ENCODE measurements at places on chromosomes 5 and 9.

GRCh38 chr5:55823151-55823796 lies 27.9 kb upstream of the IL31RA start:
- DNase-seq = no peak

GRCh38 chr9:81596679-81597418 lies 92.5 kb downstream of the TLE1 start:
- no peak for DNase-seq

DNA sequence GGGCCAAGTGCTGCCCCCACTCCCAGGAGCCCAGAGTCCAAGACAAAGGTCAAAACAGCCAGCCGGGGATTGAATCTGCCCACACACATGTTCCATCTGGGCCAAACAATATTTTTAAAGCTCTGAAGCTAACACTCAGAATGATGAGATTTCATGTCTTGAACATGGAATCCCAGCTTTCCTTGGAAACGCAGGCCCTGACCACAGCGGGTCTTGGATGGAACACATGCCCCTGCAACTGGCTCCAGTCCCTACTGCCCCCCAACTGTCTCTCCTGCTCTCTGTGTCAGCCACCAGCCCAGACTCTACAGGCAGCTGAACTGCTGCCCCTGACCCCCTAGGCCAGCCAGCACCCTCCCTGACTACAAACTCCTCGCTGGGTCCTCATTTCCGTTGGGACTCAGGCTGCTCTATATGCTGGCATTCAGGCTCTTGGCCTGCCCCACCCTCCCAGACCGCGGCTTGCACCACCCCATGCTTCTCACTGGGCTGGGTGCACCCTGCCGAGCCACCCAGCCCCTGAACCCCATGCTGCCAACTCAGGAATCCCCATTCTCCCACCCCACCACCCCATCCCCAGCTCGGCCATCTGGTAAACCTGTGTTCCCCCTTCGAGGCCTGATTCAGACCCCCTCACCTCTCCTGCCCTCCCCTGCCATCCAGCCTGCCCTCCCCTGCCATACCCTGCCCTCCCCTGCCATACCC lies 71.7 kb downstream of the ADAMTS2 start:
- no peak for DNase-seq

- no peak for DNase-seq
Observed at GRCh38 chr5:134913795-134914194, 8.9 kb downstream of the PCBD2 start.

- no peak for DNase-seq
Observed at GRCh38 chr9:135069558-135070197, 17.8 kb upstream of the OLFM1 start.

- DNase-seq = no peak
Observed at GRCh38 chr9:116627433-116627832, 59.7 kb upstream of the TRIM32 start.

DNA sequence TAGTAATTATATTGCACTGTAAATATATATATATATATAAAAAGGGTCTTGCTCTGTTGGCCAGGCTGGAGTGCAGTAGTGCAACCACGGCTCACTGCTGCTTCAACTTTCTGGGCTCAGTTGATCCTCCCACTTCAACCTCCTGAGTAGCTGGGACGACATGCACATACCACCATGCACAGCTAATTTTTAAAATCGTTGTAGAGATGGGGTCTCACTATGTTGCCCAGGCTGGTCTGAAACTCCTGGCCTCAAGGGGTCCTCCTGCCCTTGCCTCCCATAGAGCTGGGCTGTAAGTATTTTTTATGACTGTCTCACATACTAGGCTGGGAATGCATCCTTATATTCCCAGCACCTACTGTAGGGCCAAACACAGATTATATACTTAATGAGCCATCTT lies 11.9 kb downstream of the PSMD5 start:
- DNase-seq = no peak

- no peak for DNase-seq
Observed at GRCh38 chr9:97773723-97774122, 76.6 kb upstream of the XPA start.

DNA sequence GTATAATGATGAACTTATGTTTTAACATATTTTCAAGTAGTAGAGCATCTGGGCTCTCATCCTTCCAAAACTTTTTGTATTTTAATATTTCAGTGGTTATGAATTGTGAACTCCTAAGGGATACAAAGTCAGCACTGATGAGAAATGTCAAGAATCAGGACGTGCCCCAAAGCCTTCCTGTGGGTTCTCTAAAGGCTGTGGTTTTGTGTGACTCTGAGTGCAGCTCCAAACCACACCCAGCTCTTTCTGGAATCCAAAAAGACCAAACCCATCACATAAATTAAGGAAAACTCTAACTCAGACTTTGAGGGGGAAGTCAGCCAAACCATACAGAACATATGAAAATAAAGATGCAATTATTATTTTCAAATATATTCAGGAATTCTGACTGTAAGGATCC lies 40.8 kb upstream of the SMU1 start:
- no peak for DNase-seq

- DNase-seq = no peak
Observed at GRCh38 chr5:35974570-35974969, 16.6 kb downstream of the UGT3A1 start.

- DNase-seq = no peak
Observed at GRCh38 chr5:84374568-84374967, 10.1 kb downstream of the EDIL3 start.

GRCh38 chr5:173028811-173029327 lies 27.3 kb upstream of the CREBRF start:
- no peak for DNase-seq

- DNase-seq = no peak
Observed at GRCh38 chr5:102850503-102850902, 95.4 kb downstream of the PAM start.

DNA sequence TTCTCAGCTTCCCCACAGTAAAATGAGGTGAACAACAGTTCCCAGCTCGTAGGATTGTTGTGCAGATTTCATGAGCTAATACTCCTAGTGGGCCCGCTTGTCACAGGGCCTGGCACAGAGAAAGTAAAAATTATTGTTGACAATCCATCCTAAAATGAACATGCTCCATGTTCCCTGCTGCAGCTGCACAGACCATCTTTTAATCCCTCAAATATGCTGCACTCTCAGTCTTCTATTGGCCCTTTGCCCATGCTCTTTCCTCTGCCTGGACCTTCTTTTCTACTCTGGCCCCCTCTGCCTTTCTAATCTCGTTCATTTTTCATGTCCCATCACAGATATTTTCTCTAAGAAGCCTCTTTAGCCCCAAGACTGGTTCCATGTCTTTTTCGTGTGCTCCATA lies 117.7 kb upstream of the NR3C1 start:
- no peak for DNase-seq

GRCh38 chr5:139271201-139272027 lies 22.1 kb upstream of the MATR3 start:
- no peak for DNase-seq

- DNase-seq = no peak
Observed at GRCh38 chr9:36214571-36214970, 23.9 kb downstream of the CLTA start.

DNA sequence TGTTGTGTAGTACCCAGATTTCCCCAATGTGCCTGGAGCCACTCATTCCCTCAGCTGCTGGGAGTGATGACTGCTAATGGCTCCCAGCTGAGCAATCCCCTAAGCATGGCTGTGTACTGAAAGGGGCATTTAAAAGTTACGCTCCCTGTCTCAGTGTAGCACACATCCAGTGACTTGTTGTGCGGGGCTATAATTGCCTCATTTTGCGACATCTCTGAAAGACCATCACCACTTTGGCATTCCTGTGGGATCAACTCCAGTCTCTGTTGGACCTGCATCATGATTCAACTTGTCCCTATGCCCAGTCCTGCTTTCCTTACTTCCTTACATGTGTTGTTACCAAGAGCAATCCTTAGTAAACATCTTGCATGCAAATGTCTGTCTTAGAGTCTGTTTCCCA lies 201.2 kb upstream of the MPDZ start:
- DNase-seq = no peak

GRCh38 chr5:127838661-127839060 lies 135.5 kb downstream of the CCDC192 start:
- no peak for DNase-seq
